ENCODE measurements at places on chromosomes 5 and 9.

GRCh38 chr9:85536076-85536475 lies 205.7 kb downstream of the AGTPBP1 start:
- no peak for DNase-seq

DNA sequence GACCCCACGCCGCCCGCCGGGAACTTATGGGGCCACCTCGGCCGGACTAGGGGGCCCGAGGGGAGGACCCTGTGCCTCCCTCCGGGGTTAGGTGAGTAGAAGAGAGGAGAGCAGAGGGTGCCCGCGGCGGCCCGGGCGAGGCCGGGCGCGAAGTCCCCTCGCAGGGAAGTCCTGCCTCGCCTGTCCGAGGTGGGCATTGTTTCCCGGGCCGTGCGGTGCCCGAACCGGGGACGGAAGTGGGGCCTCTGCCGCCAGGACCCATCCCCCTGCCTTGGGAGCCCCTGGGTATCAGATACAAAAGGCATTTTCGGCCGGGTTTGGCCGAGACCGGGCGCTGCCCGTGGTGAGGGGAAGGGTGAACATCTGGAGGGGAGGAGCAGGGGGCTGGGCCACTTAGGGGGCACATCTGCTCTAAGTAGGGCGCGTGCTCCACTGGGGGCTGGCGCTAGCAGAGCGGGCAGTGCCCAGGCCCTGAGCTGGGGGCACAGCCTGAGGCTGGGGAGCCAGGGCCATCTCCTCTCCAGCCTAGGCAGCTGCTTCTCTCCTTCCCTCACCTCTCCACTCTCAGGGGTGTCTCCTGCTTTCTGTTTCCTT lies 48.2 kb downstream of the DAB2IP start:
- no peak for DNase-seq

DNA sequence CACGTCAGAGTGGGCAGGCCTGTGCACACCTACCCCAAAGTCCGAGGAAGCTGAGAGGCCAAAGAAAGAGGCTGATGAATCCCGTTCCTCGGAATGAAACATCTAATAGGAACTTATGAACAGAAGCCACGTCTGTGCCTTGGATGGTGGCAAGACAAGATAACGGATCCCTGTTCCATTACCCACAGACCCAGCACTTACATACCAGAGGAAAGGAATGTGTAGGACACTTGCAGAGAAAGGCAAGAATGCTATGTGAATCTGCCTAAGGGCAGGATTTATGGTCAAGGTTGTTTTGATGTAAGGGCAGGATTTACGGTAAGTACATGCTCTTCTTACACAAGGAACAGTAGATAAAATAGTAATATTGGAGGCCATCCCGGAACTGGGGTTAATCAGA lies 93.2 kb downstream of the WDR41 start:
- no peak for DNase-seq

DNA sequence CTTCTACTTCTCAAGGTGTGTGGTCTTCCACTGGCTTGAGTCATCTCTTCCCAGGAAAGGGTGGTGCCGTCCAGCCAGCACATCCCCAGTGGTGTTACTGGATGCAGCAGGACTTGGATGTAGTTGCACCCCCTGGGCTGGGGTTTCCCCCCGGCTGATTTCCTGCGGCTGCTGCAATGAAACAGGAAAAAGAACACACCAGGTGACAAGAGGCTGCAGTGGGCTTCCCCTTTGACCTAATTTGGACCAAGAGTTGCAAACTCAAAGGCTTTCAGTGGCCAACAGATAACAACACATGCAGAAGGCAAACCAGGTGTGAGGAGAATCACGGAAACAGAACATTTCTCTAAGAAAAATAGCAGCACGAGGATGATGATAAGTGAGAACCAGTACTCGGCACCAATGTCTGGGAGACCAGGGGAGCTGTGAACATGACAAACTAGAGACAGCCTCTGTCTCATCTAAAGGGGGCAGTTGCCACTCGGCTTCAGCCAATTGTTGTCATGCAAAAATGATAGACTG lies 83.7 kb downstream of the PDE6A start:
- no peak for DNase-seq

GRCh38 chr5:21173036-21173435 lies 1185.0 kb upstream of the CDH18 start:
- DNase-seq, result no peak

All from stimulated activated CD8-positive, alpha-beta memory T cell treated with anti-CD3 and anti-CD28 coated beads, Interleukin-4, amount 100 ng/mL, for 1 hour (primary cell).